PC-3 (cell line): ENCODE measurements at places on chromosomes 11 and 22. TPM values are rescaled to one million over a fixed set of nuclear protein-coding genes. Genes with fewer than 3 reads are reported as not detected.

Gene CARNS1
- total RNA-seq: 0.22 TPM in 1 of 2 replicates, not detected in the other

Gene FAM180B
- total RNA-seq: not detected in 2 replicates

DNA sequence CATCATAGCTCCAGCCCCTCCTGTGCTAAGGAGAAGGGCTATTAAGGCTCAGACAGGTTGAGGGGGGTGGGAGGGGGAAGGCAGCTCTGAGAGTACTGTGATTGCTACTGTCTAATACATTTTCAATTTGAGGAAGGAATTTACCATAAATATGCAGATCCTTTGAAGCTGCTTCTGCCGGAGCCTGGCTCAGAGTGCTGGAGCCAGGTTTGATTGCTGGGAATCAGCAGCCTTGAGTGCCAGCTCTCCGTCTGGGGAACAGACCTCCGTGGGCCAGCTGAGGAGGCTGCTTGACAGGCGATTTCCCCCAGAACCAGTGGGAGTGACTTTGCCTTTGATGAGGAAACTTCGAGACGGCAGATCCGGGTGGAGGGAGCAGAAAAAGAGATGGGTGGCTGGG is 141.7 kb upstream of the TBCEL start:
- H3K4me1 ChIP-seq: peaks cover 12% of the 10 kb centered on the region; the same call in 1 of the 2 replicates
- H3K27me3 ChIP-seq: peaks cover 75% of the 10 kb centered on the region
- H3K27ac ChIP-seq: no peak overlapping the region
- H3K4me3 ChIP-seq: no peak overlapping the region

GRCh38 chr22:46829941-46830715 is 67.7 kb downstream of the TBC1D22A start:
- peak; percentile 84 for DNase-seq
- H3K4me1 ChIP-seq: peaks cover 43% of the 10 kb centered on the region
- no peaks in the 10 kb centered on the region for H3K27me3 ChIP-seq

DNA sequence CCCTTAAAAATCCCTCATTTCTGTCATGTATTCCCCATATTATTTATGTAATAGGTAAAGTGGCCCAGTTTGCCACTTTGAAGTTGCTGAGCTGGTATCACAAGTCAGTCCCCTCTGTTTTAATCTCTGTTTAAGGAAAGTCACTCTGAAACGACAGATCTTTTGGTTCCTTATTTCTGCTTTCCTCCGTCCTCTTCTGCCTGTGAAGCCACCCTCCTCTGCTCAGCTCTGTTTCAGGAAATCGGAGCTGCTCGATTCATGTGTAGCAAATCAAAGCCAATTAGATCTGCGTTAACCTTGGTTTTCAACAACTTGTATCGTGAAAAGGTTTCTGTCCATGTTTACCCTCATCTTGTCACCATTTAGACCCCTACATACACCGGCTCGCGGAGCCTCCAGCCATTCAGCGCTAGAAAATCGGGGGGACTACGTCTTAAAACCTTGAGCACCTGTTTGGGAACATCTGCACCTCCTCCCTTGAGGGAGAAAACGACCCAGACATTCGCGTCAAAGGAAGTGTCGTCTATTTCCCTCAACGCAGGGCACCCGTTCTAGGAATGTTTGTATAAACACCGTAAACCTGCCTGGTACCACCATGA is 576 bp upstream of the SC5D start:
- peak overlapping the region; percentile 89 for H3K4me3 ChIP-seq
- H3K27me3 ChIP-seq: no peaks in the 10 kb centered on the region
- peaks cover 15% of the 10 kb centered on the region for H3K4me1 ChIP-seq

- no peak overlapping the region for H3K27ac ChIP-seq
- H3K4me1 ChIP-seq: peaks cover 3% of the 10 kb centered on the region; the same call in 1 of the 2 replicates
- no peak overlapping the region for H3K4me3 ChIP-seq
- H3K27me3 ChIP-seq: no peaks in the 10 kb centered on the region
Observed at GRCh38 chr11:61869429-61869707, 22.0 kb downstream of the FADS3 start.

GRCh38 chr22:40484906-40485669 is 114.7 kb downstream of the SGSM3 start:
- no peaks in the 10 kb centered on the region; the same call in 1 of the 2 replicates for H3K36me3 ChIP-seq
- DNase-seq: no peak
- H3K4me1 ChIP-seq: peaks cover 4% of the 10 kb centered on the region; the same call in 1 of the 2 replicates
- no peaks in the 10 kb centered on the region for H3K27me3 ChIP-seq
- no peak overlapping the region for H3K27ac ChIP-seq

DNA sequence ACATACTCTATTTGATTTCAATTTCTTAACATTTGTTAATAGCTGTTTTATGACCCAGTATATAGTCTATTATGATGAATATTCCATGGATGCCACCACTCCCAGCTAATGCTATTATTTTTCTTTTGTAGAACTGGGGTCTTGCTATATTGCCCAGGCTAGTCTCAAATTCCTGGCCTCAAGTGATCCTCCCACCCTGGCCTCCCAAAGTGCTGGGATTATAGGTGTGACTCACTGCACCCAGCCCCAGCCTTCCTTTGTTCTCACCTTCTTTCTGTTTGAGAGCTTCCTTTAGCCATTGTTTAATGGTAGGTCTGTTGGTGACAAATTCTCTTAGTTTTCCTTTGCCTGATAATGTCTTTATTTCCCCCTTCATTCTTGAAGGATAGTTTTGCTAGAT is 52.9 kb upstream of the AMOTL1 start:
- no peaks in the 10 kb centered on the region for H3K4me1 ChIP-seq
- H3K4me3 ChIP-seq: no peak overlapping the region
- no peak overlapping the region for H3K27ac ChIP-seq
- no peaks in the 10 kb centered on the region for H3K36me3 ChIP-seq
- no peaks in the 10 kb centered on the region for H3K27me3 ChIP-seq

- H3K4me3 ChIP-seq: no peak overlapping the region
- H3K27me3 ChIP-seq: no peaks in the 10 kb centered on the region
- H3K36me3 ChIP-seq: peaks cover 18% of the 10 kb centered on the region
- H3K4me1 ChIP-seq: peaks cover 4% of the 10 kb centered on the region; the same call in 1 of the 2 replicates
- peak overlapping the region; percentile 20; the same call in 1 of the 2 replicates for H3K27ac ChIP-seq
- no peak for DNase-seq
Observed at GRCh38 chr11:18617688-18618341, 16.3 kb downstream of the SPTY2D1 start.

- peaks cover 8% of the 10 kb centered on the region; the same call in 1 of the 2 replicates for H3K36me3 ChIP-seq
- peak; percentile 76 for DNase-seq
- no peaks in the 10 kb centered on the region for H3K27me3 ChIP-seq
- no peak overlapping the region for H3K4me3 ChIP-seq
Observed at GRCh38 chr11:73866586-73866996, 10.1 kb downstream of the COA4 start.
